ENCODE measurements at places on chromosomes 7 and 10. TPM values are rescaled to one million over a fixed set of nuclear protein-coding genes. Genes with fewer than 3 reads are reported as not detected.
A peak's percentile ranks its signal among the peaks of the same experiment; 100 is the strongest.

DNA sequence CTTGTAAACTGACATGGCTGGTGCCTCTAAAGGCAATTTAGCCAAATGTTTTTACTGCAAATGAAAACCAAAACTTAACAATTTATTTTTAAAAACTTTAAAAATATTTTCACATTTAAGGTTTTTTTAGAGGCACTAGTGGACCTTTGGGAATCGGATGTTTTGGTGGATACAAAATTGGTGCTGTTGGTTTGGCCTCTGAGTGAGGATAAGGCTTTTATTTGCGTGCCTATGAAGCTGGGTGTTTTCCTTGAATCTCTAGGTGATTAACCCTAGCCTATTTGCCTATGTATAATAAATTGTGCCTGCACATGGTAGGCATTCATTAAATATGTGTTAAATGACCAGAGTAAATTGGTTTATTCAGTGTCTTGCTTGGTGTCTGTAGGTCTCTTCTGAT is 2.9 kb upstream of the SGCE start:
- H3K36me3 ChIP-seq, result no peaks in the 10 kb centered on the region
- DNase-seq, result no peak
- H3K4me3 ChIP-seq, result peak overlapping the region; percentile 29
- no peaks in the 10 kb centered on the region for H3K27me3 ChIP-seq
- peak overlapping the region; percentile 63 for H3K27ac ChIP-seq

- H3K27me3 ChIP-seq, result no peaks in the 10 kb centered on the region
- no peak overlapping the region for H3K4me3 ChIP-seq
- peaks cover 12% of the 10 kb centered on the region for H3K36me3 ChIP-seq
Measured at GRCh38 chr10:21732067-21732772, 198.2 kb downstream of the MLLT10 start.

GLI3 gene
- 3.7 TPM for total RNA-seq

SMKR1 gene
- total RNA-seq, result 1.4 TPM

- no peaks in the 10 kb centered on the region for H3K27me3 ChIP-seq
- H3K4me1 ChIP-seq, result no peaks in the 10 kb centered on the region
- H3K36me3 ChIP-seq, result no peaks in the 10 kb centered on the region
- DNase-seq, result no peak
- H3K27ac ChIP-seq, result no peak overlapping the region
- no peak overlapping the region for H3K4me3 ChIP-seq
Measured at GRCh38 chr10:85400981-85401695, 965.5 kb downstream of the GRID1 start.

- no peak overlapping the region for H3K27ac ChIP-seq
- H3K4me1 ChIP-seq, result no peaks in the 10 kb centered on the region
Measured at GRCh38 chr7:2079332-2080059, 153.2 kb downstream of the MAD1L1 start.

LRMDA gene
- 1.2 TPM for total RNA-seq

Data from Panc1 (cell line).